ENCODE measurements at places on chromosomes 7 and 10.
A peak's percentile ranks its signal among the peaks of the same experiment; 100 is the strongest.

DNA sequence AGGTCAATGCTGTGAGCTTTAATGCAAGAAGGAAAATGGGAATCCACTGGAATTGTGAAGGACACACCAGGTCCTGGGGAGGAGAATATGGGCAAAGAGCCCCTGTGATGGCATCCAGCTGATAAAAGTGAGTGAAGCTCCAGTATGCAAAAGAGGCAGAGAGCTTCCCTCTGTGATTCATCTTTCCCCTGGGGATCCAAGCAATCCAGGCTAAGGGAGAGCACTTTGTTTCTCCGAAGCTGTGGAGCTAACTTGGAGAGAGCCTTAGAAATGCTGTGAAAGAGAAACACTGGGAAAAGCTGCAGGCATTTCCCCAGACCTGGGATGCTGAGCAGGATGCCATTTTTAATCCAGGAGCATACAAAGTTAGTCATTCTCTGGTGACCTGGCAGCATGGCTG, 489.5 kb downstream of the SH2D4B start:
- no peak for DNase-seq

- peak; percentile 89 for DNase-seq
These were observed at the start of gene MAP3K8 for GRCh38 chr10:30433730-30434272. Gene MAP3K8, plus strand, starts transcription at chr10:30434184. Its CDS starts 4,755 bp downstream, at chr10:30438939.

- DNase-seq = no peak
These were observed 1351.3 kb upstream of the SORCS1 start for GRCh38 chr10:108515821-108516220.

DNA sequence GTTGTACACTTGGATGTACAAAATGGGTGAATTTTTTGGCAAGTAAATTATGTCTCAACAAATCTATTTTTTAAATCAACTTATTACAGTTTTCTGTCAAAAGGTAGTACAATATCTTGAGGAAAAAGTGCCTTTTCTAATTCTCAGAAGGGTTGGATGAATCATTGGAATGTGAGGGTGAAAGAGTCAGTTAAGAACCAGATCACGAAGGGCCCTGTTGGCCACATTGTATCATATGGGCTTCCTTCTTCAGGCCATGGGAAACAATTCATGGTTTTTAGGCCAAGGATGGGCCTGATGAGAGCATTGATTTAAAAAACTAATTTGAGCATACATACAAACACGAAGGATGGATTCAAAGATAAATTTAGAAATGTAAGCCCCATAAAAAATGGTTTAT, 503.7 kb downstream of the TNS3 start:
- no peak for DNase-seq

- DNase-seq = no peak
These were observed 37.3 kb downstream of the BMPR1A start for GRCh38 chr10:86793696-86794095.

- no peak for DNase-seq
These were observed 88.3 kb downstream of the CPEB3 start for GRCh38 chr10:92202536-92202935.

DNA sequence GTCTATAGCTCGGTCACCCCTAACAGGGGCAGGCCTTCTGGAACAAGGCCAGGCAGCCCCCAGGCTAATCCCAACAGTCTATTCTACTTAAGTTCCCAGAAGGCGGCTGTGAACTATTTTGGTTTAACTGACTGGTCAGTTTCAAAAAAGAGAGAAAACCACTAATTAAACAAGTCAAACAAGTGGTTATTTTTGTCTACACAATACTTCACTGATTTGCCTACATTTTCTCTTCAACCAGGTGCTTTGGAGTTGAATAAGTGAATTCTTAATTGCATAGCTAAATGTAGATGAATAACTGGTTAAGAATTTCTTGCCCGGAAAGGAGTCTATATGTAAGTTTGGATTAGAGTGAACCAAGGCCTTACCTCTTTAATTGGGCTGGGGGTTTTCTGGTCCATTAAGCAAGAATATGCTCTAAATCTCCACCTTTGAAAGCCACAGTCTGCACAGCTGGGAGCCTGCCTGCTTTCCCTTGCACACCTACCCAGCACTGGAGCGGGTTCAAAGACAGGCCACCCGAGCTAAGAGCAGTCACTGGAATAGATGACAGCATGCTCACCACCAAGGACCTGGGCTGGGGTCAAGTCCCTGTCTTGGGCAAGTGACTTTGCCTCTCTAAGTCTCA, 70.4 kb downstream of the TBXAS1 start:
- DNase-seq = no peak

DNA sequence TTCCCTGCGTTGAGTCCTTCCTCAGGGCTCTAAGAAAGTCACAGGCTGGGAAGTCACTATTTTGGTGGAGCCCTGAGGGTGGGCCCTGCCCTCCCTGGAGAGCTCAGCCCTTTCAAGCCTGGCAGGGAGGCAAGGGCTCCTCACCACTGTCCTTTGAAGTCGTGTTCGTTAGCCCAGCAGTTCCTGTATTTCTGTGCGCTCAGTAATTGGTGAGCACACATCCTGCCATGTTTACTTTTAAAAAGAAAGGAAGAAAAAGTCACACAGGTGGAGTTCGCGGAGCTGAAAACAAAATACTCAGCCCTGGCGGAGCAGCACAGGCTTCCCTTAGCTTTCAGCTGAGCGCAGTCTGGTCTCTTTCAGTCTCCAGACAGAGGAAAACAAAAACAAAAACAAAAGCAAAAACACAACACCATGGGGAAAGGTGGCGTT, 37.1 kb downstream of the PRKCQ start:
- no peak for DNase-seq

GRCh38 chr10:47326306-47326926, 4.2 kb downstream of the GDF2 start:
- no peak for DNase-seq

DNA sequence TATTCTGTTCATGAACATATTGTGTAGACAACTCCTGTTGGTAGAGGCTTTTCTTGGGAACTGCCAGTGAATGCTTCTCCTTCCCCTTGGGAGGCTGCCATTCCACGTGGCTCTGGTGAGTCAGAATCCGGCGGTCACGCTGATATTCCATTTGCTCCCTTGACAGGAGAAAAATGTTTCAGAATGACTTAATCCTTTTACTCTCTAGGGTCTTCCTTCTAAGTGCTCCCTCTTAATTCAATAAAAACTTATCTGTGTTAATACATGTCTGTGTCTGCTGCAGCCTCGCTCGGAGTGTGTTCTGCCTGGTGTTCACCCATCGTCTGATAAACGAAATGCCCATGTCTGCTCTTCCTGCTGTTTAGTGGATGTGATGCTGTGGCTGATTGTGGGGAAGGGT, 278.6 kb downstream of the ARHGAP12 start:
- no peak for DNase-seq

- no peak for DNase-seq
These were observed 29.4 kb downstream of the DRGX start for GRCh38 chr10:49366460-49366859.

DNA sequence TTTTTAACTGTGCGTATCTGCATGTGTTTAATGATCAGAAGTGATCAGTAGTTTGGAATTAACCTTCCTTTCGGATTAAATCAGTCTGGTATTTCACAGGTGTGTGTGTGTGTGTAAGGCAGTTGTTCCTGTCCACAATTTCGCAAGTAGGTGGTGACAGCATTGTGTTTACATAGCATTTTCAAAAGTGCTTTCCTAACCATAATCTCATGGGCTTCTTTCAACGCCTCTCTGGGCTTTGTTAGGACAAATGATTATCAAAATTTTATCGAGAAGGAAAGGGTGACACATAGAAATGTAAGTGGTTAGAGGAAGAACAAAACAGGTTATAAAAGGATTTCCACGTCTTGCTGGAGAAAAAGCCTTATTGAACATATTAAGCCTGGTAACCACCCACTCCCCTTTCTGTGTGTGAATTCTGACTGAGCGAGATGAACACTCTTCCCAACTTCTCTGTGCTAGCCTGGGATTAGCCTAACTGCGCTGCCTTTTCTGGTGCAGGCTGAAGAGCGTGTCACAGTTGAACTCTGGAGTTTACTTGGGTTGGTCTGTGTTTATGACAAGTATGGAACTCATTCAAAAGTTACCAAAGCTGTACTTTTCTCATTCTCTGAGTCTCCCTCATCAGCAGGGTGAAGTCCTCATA, 292.3 kb upstream of the PITRM1 start:
- DNase-seq = no peak

DNA sequence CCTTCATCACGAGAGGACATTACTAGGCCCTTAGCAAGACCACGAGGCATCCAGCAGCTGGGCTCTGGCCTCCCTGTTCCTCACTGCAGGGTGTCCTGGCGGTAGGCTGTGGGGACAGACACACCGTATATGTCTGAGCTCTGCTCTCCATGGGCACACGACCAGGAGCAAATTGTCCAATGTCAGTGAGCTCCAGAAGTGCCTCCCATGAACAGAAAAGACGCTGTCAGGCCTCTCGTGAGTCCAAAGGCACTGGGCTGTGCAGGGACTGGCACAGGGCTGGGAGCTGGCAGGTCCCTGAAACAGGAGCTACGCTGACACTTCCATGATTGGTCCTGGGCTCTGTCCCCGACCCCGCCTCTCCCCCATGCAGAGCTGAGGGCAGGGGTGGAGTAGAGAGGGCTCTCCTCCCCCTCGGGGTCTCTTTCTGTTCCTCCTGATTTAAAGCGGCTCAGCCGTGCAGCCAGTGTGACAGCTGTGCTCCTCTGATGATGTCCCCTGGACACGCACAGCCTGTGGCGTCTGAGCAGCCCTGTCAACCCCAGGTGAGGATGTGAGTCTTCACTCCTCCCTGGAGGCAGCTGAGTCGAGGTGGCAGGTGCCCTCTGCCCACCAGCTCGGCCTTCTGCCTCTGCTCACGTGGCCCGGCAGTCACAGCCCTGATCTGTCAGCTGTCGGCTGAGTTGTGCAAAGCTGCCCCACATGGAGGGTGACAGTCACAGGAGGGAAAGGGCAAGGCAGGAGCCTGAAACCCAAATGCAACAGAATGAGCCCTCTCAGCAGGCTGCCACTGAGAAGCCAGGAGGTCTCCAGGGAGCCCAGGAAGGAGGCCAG, 13.0 kb downstream of the ANTXRL start:
- no peak for DNase-seq

DNA sequence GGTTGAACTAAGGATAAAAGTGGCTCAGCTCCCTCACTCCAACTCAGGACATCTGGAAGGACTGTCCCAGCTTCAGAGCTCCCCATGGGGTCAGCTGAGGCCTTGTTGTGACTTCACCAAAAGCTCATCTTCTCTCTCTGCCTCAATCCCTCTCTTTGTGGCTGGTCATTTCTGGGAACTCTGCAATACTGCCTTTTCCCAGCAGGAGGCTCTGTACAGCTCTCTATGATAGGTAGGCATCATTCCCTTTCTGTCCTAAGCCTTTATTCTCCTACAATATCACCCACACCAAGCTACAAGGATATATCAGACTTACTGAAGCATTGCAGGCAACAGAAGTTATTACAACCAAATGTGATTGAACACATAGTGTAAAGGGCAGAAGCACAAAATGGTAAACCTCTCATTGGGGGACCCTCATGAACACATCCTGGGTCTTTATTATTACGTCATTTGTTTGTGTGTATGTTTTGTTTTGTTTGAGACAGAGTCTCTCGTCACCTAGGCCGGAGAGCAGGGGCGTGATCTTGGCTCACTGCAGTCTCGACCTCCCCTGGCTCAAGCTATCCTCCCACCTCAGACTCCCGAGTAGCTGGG, 36.7 kb upstream of the PRPS1L1 start:
- no peak for DNase-seq

DNA sequence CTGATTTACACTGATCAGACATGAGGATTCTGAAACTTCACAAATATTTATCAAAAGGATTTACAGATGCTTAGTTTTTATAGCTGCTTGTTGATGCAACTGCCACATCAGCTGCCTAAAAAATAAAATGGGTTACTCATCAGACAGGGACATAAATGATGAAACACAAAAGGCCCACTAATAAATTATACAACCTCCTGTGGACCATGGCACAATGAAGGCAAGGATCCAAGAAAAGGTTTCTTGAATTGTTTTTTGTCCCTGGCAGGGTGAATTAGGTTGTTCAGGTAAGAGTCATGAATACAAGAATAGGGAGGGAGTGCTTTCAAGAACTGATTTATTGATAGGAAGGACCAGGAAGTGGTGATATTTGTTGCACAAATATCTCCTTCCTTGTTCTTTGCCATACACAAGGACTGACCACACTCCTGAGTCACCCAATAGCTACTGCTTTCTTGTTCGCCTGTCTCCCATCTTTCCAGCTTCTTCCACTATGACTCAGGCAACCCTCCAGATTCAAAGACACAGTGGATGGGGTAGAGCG, 234.5 kb downstream of the AHR start:
- no peak for DNase-seq

DNA sequence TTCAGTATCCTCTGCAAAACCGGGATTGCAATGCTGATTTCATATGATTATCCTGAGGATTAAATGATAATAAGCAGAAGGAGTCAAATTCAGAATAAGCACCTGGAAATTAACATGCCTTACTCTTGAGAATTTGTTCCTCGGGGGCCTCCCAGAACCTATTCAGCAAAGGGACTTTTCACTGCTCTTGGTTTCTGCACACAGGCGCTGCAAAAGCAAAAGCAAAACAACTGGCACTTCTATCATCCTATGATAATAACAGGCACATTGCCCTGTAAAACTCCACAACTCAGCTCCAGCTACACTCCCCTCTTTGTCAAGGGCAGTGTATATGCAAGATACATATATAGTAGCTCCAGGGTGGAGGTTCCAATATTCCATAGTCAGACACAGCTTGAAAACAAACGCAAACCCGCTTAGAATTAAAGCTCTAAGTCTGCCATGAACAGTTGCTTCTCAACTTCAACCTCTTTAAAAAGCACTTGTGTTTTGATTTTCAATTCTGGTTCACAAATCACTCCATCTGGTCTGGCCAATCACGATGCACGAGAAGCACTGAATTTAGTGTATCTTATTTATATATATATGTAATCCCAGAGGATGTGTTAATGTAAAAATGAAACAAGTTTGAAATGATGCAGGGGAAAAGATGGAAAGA, 119.9 kb upstream of the PTER start:
- DNase-seq = no peak

- no peak for DNase-seq
These were observed 133.8 kb upstream of the PFKP start for GRCh38 chr10:2933519-2933918.

- DNase-seq = no peak
These were observed 36.9 kb upstream of the KMT2E start for GRCh38 chr7:104976966-104977636.

- DNase-seq = no peak
These were observed 83.0 kb upstream of the CXCL12 start for GRCh38 chr10:44467900-44468299.

DNA sequence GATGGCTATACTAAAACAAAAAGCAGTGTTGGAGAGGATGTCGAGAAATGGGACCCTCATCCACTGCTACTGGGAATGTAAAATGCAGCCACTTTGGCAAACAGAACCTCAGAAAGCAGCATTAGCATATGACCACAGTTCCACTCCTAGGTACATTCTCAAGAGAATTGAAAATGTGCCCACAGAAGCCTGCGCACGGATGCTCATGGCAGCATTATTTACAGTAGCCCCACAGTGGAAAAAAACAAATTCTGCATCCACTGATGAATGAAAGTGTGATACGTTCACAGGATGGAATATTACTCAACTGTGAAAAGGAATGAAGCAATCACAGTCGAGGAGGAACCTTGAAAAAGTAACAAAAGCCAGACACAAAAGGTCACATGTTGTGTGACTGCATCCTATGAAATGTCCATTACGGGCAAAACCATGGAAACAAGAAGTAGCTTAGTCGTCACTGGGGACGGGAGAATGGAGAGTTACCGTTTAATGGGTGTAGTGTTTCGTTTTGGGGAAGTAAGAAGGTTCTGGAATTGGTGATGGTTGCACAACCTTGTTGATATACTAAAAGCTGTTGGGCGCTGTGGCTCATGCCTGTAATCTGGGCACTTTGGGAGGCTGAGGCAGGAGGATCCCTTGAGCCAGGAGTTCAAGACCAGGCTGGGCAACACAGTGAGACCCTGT, 2.5 kb upstream of the UPK3B start:
- DNase-seq = no peak
